ENCODE measurements at places on chromosomes 7 and 10.

DNA sequence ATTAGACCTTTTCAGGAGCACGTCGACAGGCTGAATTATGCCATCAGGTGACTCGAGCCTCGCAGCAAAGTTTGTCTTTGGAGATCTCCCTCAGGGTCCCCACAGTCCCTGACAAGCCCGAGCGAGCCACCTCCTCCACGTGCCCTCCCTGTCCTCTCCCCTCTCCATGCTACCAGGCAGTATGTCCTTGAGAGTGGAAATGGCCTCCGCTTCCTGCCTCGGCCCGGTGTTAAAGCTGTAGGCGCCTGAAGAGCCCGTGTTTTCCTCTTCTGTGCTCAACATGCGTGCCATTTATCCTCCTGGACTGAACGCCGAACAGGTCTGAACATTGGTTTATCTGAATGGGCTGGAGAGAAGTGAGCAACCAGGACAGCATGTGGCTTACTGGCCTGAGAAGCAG, 82.6 kb downstream of the GPR26 start:
- ATAC-seq, result no peak

DNA sequence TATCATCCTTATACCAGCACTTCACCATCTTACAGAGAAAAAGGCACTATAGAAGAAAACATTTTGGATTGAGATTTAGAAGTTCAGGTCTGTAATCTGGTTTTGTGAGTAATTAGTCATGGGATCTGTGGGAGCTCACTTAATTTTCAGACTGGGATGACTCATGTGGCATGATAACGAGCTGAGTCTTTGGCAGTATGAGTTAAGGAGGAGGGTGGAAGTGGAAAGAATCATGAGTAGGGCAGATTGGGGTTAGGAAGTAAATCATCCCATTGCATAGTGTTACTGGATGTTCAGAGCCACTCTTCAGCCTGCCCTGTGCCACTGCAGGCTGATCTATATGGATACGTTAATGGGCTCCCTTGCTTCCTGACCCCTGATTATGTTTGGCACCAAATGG, 64.9 kb downstream of the ZNF92 start:
- ATAC-seq, result peak; percentile 73

GRCh38 chr10:101830322-101831168, 12.3 kb upstream of the OGA start:
- ATAC-seq, result peak; percentile 79

- ATAC-seq, result no peak
Measured at GRCh38 chr10:84190621-84191020, 3.7 kb upstream of the CDHR1 start.

DNA sequence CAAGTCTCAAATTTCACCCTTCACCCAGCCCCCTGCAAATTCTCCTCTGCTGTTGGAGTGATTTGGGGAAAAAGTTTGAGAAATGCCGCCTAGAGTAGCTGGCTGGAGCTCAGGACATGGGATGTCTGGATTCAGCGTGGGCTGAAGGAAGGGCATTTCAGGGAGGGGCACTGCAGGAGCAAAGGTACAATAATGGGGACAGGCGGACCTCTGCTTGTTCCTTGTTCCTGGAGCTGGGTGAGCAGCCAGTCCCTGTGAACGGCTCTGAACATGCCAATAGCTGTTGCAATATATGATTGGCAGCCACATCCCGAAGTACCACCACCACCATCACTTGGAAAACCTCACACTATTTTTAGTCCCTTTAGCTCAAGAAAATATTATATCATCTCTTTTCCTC, 23.4 kb downstream of the ADRA2A start:
- no peak for ATAC-seq

GRCh38 chr7:132901241-132901640, 180.6 kb downstream of the CHCHD3 start:
- ATAC-seq, result no peak

DNA sequence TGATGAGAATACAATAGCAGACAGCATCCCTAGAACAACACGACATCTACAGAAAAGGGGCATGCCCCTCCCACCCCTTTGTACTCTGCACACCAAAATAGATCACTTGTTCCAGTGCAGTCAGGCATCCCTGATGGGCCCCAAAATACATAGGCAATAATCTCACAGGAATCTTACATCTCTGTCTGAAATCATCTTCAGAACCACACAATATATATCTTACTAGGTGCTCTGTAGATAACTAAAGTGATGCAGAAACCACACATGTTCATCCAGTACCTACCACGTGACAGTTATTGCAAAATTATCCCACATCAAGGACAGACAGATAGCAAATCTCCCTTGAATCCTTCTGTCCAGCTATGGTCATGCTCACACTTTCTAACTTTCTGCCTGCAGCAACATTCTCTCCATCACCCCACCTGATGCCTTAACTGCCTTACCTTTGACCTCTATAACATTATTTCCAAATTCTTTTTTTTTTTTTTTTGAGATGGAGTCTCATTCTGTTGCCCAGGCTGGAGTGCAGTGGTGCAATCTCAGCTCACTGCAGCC, 30.7 kb downstream of the ST8SIA6 start:
- ATAC-seq, result peak; percentile 34

Data from activated CD4-positive, CD25-positive, alpha-beta regulatory T cell treated with anti-CD3 and anti-CD28 coated beads, Interleukin-2, amount 50 U/mL, for 24 hours (primary cell).